Left renal pelvis (tissue), 4 donors: ENCODE measurements at places on chromosomes 5 and 9. TPM values are rescaled to one million over a fixed set of nuclear protein-coding genes. Genes with fewer than 3 reads are reported as not detected.

The ARHGEF37 gene
- 6.0 TPM for polyA plus RNA-seq

The FOXD4 gene
- polyA plus RNA-seq = 1.4 TPM

The CTNND2 gene
- 0.68 TPM for polyA plus RNA-seq

The CTSL gene
- 184 TPM for polyA plus RNA-seq

The GPR151 gene
- not detected for polyA plus RNA-seq

The TSPAN17 gene
- 27.1 TPM for polyA plus RNA-seq
